ENCODE measurements at places on chromosomes 2 and 18.

- DNase-seq: no peak
These were observed 1224.8 kb upstream of the ZEB2 start for GRCh38 chr2:145744541-145745386.

DNA sequence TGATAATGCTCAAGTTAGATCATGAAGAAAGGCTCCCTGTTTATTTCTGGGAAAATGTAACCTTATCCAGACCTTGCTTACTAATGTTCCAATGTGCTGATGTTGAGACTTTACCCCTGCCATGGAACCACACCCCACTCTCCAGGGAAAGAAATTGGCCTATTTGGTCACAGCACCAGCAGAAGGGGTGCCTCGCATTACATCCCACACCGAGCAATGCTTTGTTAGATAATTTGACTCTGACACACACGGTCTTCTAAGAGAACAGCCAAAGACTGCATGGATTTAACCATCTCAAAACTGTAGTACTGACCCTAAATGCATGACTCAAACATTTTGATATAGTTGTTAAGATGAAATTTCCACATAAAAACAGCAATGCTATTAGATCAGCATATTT lies 152.1 kb upstream of the CCDC150 start:
- no peak for DNase-seq

GRCh38 chr2:8514796-8515758 lies 166.8 kb upstream of the ID2 start:
- no peak for DNase-seq

- no peak for DNase-seq
These were observed 107.4 kb upstream of the LRRTM4 start for GRCh38 chr2:77629539-77629938.

GRCh38 chr2:132544006-132544630 lies 125.9 kb downstream of the LYPD1 start:
- no peak for DNase-seq

GRCh38 chr18:12879840-12880540 lies 4.0 kb downstream of the PTPN2 start:
- DNase-seq: no peak

DNA sequence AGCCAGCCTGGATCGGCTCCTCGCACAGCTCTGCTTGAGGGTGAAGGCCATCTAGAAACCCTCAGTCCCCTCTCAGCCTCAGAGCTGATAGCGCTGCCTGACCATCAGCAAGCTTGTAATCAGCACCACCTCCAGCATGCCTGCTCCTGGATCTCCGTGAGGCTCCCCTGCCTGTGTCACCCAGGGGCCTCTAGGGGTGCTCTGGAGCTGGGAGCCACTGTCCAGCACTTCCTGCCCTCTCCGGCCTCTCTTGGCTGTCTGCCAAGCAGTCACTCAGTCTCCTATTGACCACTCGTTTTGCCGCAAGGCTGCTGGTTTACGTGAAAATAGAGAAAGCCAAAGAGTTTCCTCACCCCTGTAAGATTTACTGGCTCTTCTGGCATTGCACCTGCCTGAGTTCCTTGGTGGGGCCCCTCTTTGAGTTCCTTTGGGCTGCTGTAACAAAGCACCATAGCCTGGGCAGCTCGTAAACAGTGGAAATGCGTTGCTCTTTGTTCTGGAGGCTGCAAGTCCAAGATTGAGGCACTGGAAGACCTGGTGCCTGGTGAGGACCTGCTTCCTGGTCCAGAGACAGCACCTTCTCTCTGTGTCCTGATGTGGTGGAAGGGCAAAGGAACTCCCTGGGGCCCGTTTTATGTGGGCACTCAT lies 17.9 kb downstream of the CAPN10 start:
- DNase-seq: no peak

DNA sequence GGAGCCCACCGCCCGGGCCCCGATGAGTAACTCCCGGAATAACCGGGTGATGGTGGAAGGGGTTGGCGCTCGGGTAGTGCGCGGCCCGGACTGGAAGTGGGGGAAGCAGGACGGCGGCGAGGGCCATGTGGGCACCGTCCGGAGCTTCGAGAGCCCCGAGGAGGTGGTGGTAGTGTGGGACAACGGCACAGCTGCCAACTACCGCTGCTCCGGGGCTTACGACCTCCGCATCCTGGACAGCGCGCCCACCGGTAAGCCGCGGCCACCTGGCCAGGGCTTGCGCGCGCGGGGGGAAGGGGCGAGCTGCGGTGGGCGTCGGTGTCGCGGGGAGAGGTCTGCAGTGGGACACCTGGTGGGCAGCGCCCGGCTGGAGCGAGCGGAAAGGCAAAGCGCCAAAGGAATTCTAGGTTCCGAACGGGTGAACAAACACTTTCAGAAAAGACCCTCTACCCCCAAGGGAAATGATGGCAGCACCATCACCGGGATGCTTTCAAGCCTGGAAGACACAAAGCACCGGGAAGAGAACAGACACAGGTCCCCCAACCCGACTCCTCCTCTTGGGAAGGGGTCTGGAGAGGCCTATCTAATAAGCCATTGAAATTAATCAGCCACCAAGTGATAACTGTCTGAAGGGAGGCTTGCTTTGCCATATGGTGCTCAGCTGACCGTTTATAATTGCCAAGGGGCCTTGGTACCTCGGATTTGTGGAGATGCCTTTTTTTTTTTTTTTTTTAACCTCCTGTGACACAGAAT lies 1.1 kb downstream of the MIB1 start:
- no peak for DNase-seq

DNA sequence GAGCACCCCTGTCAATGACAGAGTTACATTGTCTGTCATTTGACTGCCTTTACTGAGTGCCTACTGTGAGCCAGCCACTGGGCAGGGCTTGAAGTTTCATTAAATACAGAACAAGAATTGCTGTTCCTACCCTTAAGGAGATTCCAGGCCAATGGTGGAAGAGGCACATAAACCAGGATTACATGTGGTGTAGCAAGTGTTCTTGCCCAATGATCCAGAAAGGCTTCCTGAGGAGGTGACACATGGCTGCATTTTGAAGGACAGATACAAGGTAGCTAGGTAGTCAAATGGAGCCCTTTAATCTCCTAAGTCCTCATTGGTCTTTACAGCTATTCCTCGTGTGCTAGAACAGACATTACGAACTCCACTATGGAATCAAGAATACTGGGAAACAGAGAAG lies 312.7 kb downstream of the ETAA1 start:
- DNase-seq: no peak

GRCh38 chr18:10271481-10271880 lies 183.0 kb upstream of the APCDD1 start:
- no peak for DNase-seq

DNA sequence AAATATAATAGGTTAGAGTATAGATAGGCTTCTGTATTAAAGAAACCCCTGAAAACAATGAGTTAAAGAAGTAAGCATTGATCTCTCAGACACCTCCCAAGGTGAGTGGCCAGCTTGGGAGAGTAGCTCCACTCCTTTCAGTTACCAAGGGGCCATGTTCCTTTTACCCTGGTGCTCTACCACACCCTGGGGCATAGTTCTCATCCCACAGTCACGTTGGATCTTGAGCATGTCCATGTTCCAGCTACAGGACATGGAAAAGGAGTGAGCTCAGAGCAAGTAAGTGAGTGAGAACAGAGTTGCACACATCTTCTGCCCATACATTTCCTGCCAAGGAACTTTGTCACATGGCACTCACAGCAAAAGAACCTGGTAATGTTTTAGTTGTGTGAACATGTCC lies 325.9 kb upstream of the SLC39A10 start:
- no peak for DNase-seq

DNA sequence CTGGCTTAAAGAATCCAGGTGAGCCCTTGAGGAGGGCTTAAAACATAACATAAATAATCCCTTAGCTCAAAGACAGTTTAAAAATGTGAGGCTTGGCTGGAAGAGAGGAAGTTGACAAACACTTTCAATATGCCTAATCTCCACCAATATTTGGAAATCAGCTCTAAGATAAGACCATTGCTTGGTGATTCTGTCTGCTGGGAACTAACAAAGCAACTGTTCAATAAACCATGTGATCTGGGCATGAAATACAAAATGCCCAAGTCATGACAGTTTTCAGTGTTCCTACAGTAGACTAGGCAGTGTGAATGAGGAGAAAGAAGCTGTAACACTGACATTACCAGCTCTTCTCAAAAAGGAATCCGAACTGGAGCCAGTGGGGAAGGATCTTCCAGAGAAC lies 10.7 kb downstream of the MFF start:
- no peak for DNase-seq

DNA sequence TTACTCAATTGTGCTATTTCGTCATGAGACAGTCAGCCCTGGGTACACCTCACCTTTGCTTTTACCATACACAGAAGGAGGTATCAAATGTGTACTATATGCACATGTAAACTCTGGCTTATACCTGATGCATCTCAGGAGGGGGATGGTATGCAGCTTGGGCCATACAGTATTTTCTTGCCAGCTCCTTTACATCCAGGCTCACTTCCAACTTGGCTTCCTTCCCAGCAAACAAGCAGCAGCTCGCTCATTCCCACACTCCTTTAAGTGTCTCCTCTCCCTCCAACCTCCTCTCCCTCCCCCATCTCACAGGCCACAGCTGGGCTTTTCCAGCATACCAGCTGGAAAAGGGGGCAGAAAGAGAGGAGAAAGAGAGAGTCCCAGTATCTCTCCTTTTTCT lies 9.6 kb downstream of the MARCHF4 start:
- DNase-seq: no peak

- DNase-seq: no peak
These were observed 1608.9 kb upstream of the PIK3C3 start for GRCh38 chr18:40346146-40346545.

DNA sequence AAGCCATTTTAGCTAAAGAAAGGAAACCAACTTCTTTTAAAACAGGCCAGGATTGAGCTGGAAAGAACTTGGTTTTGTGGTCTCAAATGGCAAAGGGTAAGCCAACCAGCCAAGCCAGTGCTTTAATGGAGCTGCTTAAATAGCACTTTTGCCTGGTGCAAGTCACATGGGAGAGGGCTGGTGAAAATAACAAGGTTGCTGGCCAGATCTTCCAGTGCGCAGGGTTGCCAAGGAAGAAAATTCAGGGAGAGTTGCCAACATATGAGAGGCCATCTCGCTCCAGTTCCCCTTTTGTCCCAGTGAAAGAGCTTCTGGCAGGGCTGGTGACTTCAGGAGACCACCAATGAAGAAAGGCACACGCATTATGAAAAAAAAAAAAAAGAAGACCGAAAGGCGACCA lies 57.3 kb downstream of the IRS1 start:
- DNase-seq: no peak

DNA sequence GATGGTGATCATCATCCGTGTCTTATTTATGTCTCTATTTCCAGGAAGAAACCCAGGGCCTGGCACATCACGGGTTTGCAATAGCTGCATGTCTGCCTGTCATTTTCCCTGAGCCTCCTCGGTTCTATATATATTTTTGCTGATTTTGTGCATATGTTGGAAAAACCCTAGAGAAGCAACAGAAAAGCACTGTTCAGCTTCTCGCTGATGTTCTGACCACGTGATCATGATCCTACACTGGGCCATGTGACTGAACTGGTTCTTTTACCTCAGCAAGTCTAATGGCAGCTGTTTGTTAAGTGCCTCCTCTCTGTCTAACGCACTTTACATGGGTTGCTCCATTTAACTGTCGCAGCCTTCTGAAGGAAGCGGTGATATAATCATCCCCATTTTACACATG lies 71.3 kb downstream of the CMPK2 start:
- no peak for DNase-seq

GRCh38 chr18:46278481-46279465 lies 174.6 kb downstream of the HAUS1 start:
- no peak for DNase-seq

DNA sequence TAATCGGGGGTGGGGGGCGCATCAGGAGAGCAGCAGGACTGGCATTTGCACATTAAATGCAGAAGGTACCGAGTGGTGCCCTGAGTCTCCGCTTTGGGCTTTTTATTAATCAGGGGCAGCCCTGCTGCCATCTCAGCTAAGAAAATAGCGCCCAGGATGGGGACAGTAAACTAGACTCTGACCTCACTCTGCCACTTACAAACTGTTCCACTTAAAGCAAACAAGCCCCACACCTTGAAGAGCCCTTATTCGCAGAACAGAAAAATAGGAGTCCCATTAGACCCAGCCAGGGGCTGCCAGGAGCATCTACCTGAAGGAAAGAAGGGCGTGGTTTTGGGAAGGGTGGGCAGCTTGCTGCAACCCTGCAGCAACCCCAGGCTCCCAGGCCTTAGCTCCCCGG lies 165.3 kb downstream of the TNS1 start:
- DNase-seq: no peak

- DNase-seq: no peak
These were observed 5.3 kb upstream of the DTNA start for GRCh38 chr18:34704823-34705222.

DNA sequence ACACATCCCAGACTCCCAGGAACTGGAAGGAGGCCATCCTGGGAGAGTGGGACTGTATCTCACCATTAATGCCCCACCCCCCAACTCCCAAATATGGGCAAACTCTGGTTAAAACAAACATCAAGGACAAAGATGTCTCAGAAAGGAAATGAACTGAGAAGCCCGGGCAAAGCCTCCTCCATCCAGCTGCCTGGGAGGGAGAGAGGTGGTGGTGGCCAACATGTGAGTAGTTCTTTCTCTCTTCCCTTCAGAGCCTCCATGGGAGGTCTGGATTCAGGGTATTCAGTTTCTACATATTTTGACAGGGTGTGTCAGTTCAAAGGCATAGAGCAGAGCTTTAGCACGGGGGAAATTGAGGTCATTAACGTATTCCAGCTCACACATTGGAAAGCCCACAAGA lies 57.5 kb downstream of the CXCR4 start:
- DNase-seq: no peak

DNA sequence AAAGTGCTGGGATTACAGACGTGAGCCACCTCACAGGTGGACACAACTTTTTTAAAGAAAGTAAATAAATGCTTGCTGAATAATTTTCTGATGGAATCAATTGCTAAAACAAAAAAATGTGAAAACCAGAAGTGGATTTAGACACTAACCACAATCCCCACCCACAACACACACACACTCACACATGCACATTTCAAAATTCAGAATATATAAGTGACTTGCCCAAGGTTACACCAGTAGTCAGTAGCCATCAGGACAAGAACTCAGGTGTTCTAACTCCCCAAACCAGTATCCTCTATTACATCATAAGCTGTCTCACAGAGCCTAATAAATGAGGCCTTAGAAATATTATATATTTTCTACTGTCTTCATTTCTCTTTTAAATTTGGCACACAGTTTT lies 1923.6 kb upstream of the PIK3C3 start:
- no peak for DNase-seq

- DNase-seq: no peak
These were observed 524.6 kb upstream of the SETBP1 start for GRCh38 chr18:44156126-44156525.

- DNase-seq: no peak
These were observed 39.4 kb upstream of the ZNF638 start for GRCh38 chr2:71292159-71292558.

- DNase-seq: no peak
These were observed 132.6 kb downstream of the NFATC1 start for GRCh38 chr18:79528316-79528695.

GRCh38 chr2:181958726-181959125 lies 26.9 kb upstream of the PPP1R1C start:
- DNase-seq: no peak

GRCh38 chr2:48927355-48927754 lies 171.8 kb upstream of the LHCGR start:
- DNase-seq: no peak

GRCh38 chr18:10872304-10872703 lies 277.1 kb downstream of the PIEZO2 start:
- DNase-seq: no peak

GRCh38 chr2:96151595-96152303 lies 6.5 kb upstream of the DUSP2 start:
- no peak for DNase-seq

Data from esophagus squamous epithelium (tissue), 5 donors.